ENCODE measurements at places on chromosomes 2 and 18. TPM values are rescaled to one million over a fixed set of nuclear protein-coding genes. Genes with fewer than 3 reads are reported as not detected.

PLCL1 gene
- total RNA-seq, result 18.6 TPM

NYAP2 gene
- not detected for total RNA-seq

C1D gene
- total RNA-seq, result 12.9 TPM

C2orf72 gene
- total RNA-seq, result 0.25 TPM

MEIS1 gene
- 76.1 TPM for total RNA-seq

MOGAT1 gene
- not detected for total RNA-seq

ESCO1 gene
- 10.7 TPM for total RNA-seq

MARS2 gene
- 3.0 TPM for total RNA-seq

SCN2A gene
- 2.4 TPM for total RNA-seq

SETBP1 gene
- total RNA-seq, result 2.6 TPM

CLIP4 gene
- total RNA-seq, result 45.3 TPM

STARD6 gene
- total RNA-seq, result 0.53 TPM

ZNF892 gene
- total RNA-seq, result 3.0 TPM

LMAN2L gene
- total RNA-seq, result 19.3 TPM

AGXT gene
- total RNA-seq, result not detected

FTCDNL1 gene
- 0.53 TPM for total RNA-seq

VAMP5 gene
- 71.1 TPM for total RNA-seq

SPP2 gene
- total RNA-seq, result not detected

ACOXL gene
- not detected for total RNA-seq

TMEM127 gene
- total RNA-seq, result 28.8 TPM

TMEM178A gene
- total RNA-seq, result 1.5 TPM

ASB18 gene
- total RNA-seq, result not detected
